Tibial artery (tissue), 4 donors: ENCODE measurements at places on chromosomes 12 and 14.

- DNase-seq, result no peak
These were observed 70.1 kb downstream of the CLIP1 start for GRCh38 chr12:122352394-122352793.

DNA sequence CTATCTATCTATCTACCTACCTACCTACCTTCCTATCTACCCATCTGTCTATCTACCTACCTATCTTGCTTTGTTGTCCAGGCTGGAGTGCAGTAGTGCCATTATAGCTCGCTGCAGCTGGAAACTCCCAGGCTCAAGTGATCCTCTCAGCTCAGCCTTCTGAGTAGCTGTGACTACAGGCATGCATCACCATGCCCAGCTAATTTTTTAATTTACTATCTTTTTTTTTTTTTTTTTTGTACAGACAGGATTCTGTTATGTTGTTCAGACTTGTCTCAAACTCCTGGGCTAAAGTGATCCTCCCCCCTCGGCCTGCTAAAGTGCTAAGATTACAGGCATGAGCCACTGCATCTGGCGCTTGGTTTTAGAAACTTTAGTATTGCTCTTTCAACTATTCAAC lies 762.4 kb downstream of the SLC6A15 start:
- no peak for DNase-seq

GRCh38 chr12:24230061-24230701 lies 280.7 kb upstream of the SOX5 start:
- DNase-seq, result no peak

- DNase-seq, result no peak
These were observed 1003.6 kb downstream of the TMEM121 start for GRCh38 chr14:106530031-106530422.

DNA sequence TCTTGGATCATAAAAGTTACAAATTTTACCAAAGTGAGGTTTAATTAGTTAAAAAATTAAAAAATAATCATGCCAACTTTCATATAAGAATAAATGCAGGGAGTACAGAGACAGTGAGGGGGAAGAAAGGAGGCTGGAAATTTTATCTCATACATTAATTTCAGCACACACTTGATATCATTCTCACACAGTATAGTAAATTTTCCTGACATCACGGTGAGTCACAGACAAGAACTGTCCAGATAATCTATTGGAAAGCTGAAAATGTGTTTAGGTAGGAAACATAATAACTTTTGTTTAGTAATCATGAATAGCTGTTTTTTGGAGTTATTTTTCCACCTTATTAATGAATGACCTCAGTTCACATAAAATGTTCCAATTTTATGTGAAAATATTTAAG lies 1204.8 kb downstream of the GALC start:
- no peak for DNase-seq

DNA sequence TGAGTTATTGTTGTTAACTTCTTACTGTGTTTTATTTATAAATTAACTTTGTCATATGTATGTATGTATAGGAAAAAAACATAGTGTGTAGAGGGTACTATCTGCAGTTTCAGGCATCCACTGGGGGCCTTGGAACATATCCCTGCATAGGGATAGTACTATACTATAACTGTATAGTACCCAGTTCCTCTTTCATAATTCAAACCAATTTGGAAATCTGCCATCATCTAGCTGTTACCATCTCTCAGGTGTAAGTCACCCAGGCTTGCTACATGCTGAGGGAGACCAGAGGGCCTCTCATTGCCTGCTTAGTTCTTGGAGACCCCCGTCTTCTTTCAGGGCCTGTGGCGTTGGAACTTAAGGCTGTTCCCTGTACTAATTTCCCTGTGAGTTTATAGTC lies 12.9 kb upstream of the DCD start:
- DNase-seq, result no peak

- DNase-seq, result no peak
These were observed 1.6 kb downstream of the MSI1 start for GRCh38 chr12:120367233-120367923.

- no peak for DNase-seq
These were observed 111.4 kb downstream of the EPS8 start for GRCh38 chr12:15677726-15678201.

- no peak for DNase-seq
These were observed 10.0 kb downstream of the SFSWAP start for GRCh38 chr12:131720921-131721320.

- no peak for DNase-seq
These were observed 23.0 kb downstream of the EVL start for GRCh38 chr14:100088226-100088625.

DNA sequence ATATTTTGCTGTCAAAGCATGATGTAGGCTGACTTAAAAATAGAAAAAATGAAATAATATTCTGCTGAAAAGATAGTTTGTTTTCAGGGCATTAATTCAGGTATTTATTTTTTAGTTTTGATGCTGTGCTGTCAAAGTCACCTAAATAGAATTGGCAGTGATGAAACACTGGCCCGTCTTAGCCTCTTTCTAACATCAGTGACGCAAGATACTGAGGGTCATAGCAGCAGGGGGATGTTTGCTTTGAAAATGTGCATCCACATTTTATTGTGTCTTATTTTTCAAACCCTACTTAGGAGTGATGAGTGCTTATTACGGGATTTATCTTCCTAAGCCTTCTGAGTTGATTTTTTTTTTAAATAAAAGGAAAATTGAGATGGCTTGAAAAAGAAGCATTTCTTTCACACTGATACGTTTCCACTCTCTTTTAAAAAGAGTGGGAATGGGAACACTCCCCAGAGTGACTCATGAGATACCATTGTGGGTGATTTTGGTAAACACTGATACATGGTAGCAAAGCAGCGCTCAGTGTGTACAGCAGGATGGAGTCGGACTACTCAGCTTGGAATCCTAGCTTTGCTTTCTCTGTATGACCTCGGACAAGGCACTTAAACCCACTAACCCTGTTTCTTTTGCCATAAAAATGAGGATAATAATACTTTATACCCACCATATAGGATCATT lies 290.8 kb downstream of the ERC1 start:
- no peak for DNase-seq

DNA sequence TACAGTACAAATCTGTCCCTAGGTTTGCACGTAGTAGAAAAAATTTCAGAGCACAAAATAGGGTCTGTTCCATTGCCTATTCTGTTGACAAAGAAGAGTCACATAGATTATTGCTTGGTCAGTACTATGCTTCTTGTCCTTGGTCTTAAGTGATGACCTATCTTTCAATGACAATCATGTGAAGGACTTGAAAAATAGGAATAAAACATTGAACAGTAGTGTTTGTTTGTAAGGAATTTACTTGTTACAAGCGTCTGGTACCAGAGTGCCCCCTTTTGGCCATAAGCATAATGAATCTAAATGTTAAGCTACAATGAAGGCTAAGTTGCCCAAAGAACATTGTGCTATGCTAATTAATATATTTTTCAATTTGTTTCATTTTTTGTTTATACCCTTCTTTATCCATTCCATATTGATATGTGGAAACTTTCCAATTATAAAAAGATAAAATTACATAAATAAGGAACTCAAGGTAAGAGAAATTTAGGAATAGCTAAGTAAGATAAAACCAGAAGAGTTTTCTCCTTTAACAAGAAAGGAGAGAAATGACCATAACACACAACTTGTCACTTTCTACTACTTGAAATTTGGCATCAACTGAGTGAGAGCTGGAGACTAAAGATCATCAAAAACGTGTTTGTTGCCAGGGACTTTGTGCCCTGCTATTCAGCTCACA lies 204.7 kb downstream of the EPS8 start:
- DNase-seq, result no peak

- no peak for DNase-seq
These were observed 31.8 kb upstream of the LRRC10 start for GRCh38 chr12:69642531-69642930.

GRCh38 chr12:117403586-117404139 lies 42.2 kb upstream of the NOS1 start:
- no peak for DNase-seq

DNA sequence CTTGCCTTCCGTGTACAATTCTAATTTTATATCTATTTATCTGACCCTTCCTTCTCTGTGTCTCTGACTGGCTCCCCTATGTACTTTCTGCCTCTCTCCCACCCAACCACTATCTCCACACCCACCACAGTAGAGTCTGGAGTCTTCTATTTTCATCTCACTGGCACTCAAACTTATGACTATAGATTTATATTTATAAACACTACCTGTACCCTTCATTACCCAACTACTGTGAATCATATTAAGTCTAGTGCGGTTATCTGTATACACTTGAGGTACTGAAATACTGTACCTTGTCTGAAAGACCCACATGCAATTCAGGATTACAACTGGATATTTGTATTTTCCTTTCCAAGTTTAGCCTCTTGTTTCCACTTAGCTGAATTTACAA lies 36.1 kb downstream of the ATP2B1 start:
- no peak for DNase-seq

DNA sequence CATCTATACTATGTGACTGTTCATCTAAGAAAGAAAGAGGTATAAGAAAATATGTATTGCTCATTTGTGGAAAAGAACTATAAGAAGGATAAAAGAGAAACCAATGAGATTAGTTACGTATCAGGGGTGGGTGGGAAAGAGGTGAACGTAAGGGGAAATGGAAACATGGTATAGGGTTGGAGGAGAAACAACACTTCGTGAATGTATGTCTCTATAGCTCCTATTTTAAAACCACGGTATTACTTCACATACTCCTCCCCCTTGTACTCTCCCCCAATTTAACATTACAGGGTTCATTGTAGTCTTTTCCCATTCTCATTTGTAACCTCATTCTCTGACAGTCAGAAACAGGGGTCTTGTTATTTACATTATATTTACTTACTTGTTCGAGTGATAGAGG lies 120.4 kb downstream of the FOXG1 start:
- DNase-seq, result no peak

DNA sequence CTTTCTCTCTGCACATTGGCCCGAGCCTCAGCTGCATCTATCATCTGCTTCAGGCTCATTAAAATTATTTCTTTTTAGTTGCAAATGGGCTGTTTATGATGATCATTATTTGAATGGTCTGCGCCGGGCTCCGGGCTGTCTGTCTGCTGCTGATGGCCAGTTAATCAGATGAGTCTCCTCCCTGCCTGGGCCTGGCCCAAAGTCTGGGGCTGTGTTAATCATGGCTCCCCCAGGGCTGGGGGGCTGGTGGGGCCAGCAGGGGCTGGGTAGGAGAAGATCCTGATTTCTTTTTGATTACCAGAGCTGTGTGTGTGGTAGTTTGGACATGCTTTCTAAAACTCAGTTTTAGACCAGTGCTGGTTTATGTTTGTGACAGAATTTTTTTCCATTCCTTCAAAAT lies 159.1 kb downstream of the PHETA1 start:
- DNase-seq, result no peak

- peak; percentile 64 for DNase-seq
These were observed 38.2 kb upstream of the INF2 start for GRCh38 chr14:104650981-104651875.

DNA sequence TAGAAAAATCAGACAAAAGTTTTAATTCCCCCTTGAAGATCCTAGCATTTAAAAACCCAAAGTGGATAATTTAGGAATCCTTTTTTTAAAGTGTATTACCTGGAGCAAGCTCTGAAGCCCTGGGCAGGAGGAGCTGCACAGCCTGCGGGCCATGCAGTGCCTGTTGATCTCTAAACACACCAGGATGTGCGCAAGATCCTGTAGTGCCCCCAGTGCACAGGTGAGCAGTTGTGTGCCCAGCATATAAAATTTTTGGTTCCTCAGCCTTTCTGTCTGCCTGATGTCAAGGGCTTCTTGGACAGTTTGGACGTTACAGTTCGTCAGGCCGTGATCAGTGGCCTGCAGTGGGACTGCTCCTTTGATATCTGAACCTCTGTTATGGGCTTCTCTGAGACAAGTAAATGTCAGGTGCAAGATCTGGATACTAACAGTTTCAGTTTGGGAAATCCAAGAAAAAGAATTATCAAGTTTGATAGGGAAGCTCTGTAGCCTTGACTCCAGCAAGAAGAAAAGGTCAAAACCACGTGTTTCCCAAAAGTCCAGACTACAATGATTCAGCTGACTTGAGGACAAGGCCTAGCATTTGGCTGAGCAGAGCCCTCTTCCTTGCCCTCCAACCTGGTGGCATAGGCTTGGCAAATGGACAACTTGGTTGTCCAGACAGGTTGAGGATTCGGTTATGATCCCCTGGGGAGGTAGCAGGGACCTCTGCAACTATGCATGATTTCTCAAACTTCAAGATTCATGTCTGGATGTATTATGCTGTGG lies 1.0 kb downstream of the ATXN7L3B start:
- DNase-seq, result no peak

DNA sequence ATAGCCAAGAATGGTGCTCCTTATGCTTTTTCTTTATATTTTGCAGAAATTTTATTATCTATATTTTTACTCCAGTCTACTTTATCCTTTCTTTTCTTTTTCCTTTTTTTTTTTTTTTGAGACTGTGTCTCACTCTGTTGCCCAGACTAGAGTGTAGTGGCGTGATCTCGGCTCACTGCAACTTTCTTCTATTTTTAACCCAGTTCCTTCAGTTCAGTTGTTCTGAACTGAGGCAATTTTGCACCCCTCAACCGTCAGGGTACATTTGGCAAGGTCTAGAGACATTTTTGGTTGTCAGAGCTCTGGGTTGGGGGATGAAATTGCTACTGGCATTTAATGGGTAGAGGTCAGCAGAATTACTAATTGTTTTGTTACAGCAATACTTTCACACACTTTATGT lies 75.7 kb downstream of the DIP2B start:
- DNase-seq, result no peak

- DNase-seq, result no peak
These were observed 99.9 kb downstream of the NINJ2 start for GRCh38 chr12:563250-563781.

DNA sequence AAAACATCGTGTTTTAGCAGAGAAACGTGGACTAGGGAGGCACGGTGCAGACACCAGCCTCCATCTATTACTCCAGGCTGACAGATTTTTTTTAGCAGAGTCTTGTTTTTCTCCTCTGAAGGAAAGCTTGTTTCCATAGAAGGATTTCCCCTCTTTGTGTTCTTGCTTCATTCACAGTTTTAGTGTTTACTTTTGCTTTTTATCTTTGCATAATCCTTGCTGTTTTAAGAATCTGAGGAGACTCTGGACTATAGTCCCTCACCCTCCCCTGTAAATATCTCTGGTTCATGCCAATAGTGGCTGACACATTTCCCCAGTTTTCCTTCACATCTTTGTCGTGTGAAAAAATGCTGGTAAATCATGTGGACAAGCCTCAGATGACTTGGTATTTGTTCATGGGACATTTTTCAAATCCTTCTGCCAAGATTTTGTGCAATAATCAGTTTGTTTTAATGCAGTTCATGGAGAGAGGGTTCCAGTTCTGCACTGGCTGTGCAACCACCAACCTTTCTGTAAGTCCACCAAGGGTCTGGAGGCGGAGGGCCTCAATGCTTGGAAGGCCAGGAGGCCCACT lies 39.9 kb upstream of the TMCC3 start:
- no peak for DNase-seq
